NCI-H748 treated with DMSO at 0.1 percent for 48 hours (cell line): ENCODE measurements at places on chromosomes 1 and 21.

GRCh38 chr1:205670150-205670446 is 10.2 kb downstream of the SLC45A3 start:
- DNase-seq: no peak

DNA sequence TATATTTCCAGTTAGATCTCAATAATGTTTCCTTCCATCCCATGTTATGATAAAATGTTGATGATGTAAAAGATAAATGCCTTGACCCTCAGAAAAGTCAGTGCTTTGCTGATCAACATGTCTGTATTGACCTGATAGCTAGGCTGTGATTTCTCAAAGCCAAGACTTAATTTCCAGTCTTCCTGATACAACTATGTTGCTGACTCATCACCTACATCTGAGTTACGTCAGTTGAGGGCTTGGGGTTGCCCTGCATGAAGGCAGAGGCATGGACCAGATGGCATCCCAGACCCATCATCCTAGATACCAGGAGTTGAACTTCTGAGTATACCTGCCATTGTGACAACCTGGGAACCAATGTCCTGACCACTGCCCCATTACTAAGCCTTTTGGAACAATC is 4.8 kb downstream of the LCE1D start:
- no peak for DNase-seq

- DNase-seq: no peak
Measured at GRCh38 chr1:26705788-26706311, 10.0 kb downstream of the ARID1A start.

DNA sequence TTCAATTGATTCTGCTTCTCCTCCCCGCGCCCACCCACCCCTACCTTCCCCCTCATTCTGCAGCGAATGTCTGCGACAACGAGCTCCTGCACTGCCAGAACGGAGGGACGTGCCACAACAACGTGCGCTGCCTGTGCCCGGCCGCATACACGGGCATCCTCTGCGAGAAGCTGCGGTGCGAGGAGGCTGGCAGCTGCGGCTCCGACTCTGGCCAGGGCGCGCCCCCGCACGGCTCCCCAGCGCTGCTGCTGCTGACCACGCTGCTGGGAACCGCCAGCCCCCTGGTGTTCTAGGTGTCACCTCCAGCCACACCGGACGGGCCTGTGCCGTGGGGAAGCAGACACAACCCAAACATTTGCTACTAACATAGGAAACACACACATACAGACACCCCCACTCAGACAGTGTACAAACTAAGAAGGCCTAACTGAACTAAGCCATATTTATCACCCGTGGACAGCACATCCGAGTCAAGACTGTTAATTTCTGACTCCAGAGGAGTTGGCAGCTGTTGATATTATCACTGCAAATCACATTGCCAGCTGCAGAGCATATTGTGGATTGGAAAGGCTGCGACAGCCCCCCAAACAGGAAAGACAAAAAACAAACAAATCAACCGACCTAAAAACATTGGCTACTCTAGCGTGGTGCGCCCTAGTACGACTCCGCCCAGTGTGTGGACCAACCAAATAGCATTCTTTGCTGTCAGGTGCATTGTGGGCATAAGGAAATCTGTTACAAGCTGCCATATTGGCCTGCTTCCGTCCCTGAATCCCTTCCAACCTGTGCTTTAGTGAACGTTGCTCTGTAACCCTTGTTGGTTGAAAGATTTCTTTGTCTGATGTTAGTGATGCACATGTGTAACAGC is 339.9 kb downstream of the NTNG1 start:
- peak; percentile 38 for DNase-seq

DNA sequence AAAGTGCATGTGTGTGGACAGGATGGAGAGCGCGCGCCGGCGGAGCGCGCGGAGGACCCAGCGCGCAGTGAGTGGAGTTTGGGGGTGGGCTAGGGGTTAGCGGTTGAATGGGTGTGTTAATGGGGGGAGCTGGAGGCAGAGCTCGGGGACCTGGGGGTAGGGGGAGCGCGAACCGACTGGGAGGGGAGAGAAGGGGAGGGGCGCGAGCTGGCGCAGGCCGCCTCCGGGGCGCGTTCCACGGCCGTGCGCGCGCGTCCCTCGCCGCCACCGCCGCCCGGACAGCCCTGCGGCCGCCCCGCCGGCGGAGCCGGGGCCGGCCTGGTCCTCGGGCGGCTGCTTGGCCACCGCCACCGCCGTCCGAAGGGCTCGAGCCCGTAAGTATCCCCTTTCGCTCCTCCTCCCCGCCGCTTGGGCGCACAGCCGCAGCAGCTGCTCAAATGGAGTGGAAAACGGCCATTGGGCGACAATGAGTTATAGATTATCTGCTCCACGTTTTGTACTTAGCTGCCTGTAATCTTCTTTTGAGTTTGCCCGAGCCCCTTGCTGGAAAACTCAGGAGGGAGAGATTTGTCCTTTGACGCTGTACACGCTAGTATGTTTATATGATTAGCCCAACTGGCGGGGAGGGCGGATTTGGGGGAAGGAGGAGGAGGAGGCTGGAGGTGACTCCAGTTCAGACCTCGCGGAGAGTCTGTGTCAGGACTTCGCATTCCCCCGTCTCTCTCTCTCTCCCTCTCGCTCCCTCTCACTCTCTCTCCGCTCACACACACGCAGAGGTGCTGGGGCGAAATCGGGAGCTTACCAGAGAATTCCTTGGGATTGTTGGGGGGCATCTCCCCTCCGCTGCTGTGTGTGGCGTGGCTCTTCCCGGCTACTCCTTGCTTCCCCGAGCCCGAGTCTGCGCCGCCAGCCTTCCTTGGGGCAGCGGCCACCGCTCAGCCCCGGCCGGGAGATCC is at the start of gene ADGRL2:
TSS of gene ADGRL2 (plus strand) at position 240 of the 956 bp plus-strand sequence. CDS start 36,051 bp downstream, outside the sequence.
- no peak for DNase-seq

- no peak for DNase-seq
Measured at GRCh38 chr1:218656301-218657037, 311.3 kb downstream of the TGFB2 start.

GRCh38 chr1:243620096-243620495 is 229.9 kb downstream of the AKT3 start:
- DNase-seq: no peak

- peak; percentile 68 for DNase-seq
Measured at GRCh38 chr1:201309416-201309815, 26.1 kb downstream of the PKP1 start.

DNA sequence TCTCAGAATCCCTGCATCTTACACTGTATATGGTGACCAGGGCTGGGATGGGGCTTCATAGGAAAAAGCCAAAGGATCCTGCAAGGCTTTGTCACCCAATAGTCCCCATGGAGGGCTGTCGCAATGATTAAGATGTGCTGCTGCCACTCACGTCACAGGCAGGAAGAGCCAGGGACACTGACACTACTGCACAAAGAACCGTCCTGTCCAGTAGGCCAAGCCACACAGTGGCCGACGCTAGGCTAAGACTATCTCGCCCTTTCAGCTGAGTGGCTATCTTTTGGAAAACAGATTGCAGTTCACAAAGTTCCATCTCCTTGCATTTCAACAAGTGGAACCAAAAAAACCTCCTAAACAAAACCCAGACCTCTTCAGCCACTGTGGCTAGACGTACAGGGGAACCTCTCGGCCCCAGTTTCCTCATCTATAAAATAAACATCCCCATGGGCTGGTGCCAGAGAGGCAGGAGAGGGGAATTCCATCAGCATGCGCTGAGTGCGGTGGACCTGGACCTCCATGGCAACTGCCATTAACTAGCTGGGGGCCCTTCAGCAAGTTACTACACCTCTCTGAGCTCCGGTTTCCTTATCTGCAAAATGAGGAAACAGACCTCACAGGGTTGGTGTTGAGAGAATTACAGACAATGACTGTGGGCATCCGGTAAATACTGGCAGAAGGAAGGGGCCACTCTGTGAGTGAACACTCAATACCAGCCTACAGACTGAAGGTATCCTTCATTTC is 8.7 kb downstream of the CAPZB start:
- DNase-seq: no peak

DNA sequence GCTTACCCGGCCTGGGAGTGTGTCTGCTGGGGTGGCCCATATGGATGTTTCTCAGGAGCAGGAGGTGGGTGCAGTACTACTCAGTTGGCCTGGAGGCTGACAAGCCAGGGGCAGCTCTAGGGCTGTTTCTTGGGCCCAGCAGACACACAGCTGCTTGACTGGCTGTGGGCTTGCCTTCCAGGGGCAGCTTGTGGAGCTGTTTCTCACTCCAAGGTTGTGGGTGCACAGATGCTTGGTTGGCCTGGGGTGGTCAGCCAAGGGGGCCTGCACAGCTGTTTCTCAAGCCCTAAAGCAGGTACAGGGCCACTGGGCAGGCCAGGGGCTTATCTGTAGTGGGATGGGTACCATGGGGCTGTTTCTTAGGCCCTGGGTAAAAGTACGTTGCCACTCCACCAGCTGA is 1078.1 kb upstream of the ADGRL2 start:
- no peak for DNase-seq

- no peak for DNase-seq
Measured at GRCh38 chr1:234869182-234870019, 259.2 kb downstream of the TOMM20 start.

DNA sequence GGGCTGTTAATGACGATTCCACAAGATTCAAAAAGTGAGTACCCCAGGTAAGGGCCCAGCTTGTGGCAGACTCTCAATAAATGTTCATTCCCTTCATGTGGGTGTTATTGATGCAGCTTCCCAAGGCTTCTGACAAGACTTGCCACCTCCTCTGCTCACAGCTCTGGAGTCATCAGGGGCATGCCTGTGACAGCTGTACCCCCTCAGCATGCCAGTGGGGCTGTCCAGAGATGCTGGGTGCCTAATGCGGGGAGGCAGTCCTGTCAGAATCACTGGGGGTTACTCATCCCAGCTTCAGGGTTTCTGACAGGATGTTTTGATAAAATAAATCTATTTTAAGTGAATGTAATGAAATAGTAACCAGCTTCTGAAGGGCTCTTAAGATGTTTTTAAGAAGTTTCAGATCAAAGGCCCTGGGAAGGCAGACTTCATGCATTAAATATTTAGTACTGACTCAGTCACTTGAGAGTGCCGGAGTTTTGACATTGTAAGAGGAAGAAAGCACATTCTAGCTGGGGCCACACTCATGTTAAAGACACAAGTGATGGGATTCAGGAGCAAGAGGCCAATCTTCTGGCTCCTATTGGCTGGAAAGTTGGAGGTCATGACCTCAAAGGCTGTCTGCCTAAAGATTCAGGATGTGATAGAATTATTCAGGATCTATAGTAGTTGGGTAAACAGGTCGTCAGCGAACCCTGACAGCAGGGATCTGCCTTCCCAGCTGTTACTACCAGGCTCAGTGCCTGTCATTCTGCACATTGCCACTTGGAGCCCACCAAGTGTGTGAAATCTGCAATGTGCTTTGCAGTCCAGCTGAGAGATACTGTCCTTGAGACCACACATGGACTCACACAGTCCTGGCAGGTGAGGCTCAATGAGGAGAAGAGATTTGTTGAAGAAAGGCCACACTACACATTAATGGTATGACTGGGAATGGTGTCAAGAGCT is 239.6 kb upstream of the BEND5 start:
- no peak for DNase-seq

GRCh38 chr1:194052514-194053338 is 866.3 kb upstream of the B3GALT2 start:
- DNase-seq: no peak

- no peak for DNase-seq
Measured at GRCh38 chr1:204358605-204359004, 1.1 kb downstream of the PLEKHA6 start.

DNA sequence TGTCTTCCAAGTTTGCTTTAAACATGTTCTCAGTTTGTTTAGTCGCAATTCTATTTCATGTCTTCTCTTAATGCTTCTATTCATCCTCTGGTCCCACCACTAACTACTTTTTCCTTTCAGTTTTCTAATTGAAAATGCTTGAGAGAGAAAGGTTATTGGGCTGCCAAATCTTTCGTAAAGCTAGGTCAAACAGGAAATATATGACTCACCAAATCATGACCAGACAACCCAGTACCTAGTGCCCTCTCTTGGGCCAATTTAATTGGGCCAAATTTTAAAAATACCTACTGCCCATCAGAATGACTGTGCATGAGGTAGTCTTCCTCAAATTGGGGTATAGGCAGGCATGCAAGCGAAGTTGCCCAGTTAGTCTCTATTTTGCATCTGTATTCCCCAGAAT is 295.4 kb upstream of the PBX1 start:
- DNase-seq: no peak

DNA sequence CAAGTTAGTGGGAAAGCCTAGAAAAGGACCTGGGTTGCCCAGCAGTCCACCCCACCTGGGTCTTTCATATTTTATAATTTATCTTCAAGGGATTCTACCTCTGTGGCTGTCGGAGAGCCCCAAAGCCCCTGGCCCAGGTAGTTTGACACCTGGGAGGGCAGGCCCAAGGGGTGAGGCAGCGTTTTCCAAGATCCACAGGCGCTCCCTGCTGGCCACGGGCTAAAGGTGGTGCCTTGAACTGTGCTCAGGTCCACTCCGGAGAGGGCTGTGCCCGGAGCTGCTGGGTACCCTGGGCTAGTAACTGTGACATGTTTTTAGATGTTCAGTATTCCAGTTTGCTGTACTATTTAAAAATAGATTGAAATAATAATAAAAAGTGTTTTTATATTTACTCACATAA is 37.2 kb upstream of the CRNN start:
- no peak for DNase-seq

DNA sequence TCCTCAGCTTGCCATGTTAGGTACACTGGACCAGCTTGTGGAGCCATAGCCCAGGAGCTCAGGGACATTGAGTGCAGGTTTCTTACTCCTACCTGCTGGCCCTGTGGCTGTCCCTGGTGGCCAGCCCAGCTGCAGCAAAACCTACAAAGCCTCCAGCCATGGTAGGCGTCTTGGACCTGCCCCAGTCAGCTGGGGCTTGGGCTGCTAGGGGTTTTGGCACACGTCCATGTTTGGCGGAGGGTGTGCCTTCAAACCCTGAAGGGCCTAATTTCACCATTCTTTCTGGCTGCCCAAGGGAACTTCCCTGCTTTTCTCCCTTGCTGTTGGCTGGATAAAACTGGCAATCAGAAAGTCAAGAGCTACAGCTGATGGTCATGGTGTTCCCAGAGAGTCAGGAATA is 25.4 kb downstream of the HMGCS2 start:
- DNase-seq: no peak

DNA sequence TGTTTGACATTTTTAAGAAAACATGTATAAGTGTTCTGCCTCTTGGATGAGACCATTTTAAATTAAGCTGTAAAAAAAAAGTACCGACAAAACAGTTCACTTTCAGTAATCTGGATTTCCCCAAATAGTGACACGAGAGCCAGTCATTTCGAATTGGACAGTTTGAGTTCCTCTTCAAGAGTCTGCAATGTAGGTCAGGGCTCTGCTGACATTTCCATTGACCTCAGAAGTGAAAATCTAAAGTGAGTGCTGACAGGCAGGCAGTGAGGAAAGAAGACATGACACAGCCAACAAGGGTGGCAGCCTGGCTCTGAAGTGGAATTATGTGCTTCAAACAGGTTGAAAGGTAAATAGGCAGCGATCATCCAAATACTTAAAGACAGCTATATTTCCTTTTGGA is at the start of gene IL23R:
TSS of gene IL23R (plus strand) at position 259 of the 400 bp plus-strand sequence. CDS start 1,667 bp downstream, outside the sequence.
- DNase-seq: no peak

GRCh38 chr1:12472798-12473551 is 145.0 kb downstream of the DHRS3 start:
- DNase-seq: no peak

DNA sequence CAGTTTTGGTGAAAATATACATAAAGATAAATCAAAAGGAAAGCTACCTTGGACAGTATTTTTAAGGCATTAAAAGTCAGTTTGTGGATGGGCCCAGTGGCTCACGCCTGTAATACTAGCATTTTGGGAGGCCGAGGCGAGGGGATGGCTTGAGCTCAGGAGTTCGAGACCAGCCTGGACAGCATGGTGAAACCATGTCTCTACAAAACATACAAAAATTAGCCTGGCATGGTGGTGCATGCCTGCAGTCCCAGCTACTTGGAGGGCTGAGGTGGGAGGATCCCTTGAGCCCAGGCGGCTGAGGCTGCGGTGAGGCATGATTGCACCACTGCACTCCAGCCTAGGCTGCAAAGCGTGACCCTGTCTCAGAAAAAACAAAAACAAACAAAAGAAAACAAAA is 1253.8 kb downstream of the MRPL39 start:
- no peak for DNase-seq
